ENCODE measurements at places on chromosomes 3 and 15.
A peak's percentile ranks its signal among the peaks of the same experiment; 100 is the strongest.

GRCh38 chr15:101411085-101411484 lies 78.4 kb downstream of the PCSK6 start:
- no peak for DNase-seq

DNA sequence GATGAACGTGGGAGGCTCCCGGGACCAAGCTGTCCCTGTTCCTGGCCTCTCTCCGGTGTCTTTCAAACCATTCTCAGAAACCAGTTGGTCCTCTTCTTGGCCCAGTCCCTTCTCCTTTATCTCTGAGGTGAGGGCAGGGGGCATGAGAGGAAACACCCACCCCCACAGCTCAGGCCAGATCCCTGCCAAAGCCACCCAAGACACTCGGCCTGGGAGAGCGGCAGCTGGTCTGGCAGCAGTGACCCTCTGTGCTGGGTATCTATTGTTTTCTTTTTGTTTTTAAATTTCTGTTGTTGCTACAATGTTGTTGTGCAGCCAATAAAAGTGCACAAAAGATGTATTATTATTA lies 27.3 kb downstream of the ACSBG1 start:
- no peak for DNase-seq

DNA sequence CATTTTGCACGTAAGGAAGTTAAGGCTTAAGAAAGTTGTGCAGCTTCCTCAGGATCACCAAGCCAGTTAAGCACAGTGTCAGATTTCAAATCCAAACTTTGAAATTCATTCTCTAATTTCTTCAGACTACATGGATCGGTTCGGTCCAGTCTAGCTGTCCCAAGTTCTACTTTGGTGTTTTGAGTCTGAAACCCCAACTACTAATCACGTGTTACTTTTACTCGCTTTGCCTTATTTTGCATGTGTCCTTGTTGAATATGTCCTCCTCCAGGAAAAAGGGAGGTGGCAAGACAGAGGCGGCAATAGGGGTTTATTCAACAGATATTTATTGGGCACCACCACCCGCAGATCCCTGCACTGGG lies 522 bp upstream of the GXYLT2 start:
- no peak for DNase-seq

DNA sequence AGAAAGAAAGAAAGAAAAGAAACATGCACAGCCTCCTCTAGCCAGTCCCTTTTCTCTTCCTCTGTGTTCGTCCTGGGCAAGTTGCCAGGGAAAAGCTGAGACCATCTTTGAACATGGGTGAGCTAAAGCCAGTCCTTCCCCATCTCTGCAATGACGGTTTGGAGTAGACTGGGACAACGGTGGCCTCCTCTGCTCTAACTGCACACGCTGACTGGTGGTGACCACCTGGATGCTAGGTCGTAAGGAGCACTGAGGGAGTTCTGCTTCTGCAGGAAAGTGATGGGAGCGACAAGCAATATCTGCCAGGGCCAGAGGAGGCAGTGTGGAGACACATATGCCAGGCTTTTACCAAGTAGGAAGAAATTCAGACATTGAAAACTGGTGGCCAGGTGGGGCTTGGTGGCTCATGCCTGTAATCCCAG lies 111.7 kb downstream of the NUP210 start:
- no peak for DNase-seq

GRCh38 chr3:41338276-41338675 lies 139.0 kb downstream of the CTNNB1 start:
- DNase-seq = no peak

DNA sequence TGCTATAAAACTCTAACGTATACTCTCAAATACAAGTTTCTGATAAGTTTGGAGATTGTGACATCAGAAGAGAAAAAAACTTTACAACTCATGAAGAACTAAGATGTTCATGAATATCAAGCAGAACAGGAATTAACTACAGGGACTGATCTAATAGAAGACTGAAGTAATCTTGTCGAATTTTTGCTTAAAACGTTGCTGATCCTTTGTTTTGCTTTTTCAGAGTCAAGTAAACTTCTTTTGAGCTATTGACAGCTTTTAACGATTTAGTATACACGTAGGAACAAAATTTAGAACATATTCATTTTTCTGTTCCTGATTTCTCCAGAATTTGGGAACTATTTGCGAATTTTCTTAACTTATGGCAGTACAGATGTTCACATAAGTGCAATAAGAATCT lies 610.2 kb downstream of the SI start:
- DNase-seq = no peak

DNA sequence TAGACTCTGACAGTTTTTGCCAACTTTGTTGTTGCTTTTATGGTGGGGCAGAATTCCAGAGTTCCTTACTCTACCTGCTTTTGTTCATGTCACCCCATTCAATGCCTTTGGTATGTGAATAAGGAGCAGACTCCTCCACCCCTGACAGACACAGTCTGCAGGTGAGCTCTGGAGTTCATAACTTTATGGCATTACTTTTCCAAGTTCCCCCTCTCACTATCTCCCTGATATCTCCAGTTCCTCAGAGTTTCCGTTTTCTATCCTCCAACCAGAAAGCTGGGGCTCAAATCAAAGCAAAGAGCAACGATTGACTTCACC lies 23.1 kb upstream of the MTMR10 start:
- no peak for DNase-seq

DNA sequence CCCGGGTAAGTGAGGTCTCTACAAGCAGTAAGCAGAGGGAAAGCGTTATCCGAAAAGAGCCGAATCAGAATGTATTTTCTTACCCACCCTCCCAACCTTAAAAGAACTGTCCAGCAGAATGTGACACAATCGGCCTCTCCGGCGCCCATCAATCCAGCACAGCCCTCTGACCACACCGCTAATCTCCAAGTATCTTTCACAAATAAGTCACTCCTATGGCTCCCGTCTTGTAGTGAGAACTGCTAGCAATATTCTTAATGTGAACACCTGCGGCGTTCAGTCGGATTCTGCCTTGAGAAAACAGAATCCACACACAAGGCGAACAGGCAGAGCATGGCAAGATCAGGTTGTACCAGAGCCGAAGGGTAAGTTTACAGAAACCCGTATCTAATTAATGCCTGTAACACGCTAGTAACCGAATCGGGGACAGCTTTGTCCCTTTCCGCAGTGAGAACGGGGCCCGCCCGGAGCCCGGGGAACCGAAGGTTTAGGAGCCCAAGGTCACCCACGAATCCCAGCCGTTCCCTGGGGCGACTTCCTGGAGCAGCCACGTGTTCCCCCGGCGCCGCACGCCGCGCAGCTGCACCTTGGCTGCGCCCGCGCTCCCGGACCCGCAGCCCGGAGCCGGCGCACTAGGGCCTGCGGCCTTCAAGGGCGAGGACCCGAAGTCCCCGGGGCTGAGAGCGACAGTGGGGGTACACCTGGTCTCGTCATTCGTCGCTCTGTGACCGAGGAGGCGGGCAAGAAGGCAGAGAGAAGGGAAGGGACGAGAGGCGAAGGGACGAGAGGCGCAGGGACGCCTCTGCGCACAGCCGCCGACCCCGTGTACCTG lies 672 bp downstream of the TFRC start:
- peak; percentile 52 for DNase-seq

- no peak for DNase-seq
Measured at GRCh38 chr3:198096015-198096414, 136.0 kb downstream of the LMLN start.

DNA sequence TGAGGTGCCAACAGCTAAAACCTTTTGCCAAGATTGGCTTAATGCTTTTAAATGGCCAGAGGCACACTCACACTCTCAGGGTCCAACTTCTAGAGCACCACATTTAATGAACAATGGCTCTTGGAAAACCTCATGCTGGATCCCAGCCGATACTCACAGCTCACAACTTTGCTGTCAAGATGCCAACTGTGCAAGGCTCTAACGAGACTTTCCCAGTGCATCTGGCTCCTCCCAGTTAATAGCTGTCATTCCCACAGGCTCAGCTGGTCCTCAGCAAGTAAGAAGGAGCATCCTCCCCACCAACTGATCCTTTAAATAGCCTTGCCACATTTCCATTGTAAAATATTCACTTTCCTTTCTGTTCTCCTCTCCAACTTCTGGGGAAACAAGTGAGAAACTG lies 20.3 kb upstream of the FRMD4B start:
- no peak for DNase-seq

GRCh38 chr15:30008156-30008555 lies 74.6 kb upstream of the GOLGA8J start:
- DNase-seq = no peak

- DNase-seq = no peak
Measured at GRCh38 chr3:29324180-29324651, 43.3 kb downstream of the RBMS3 start.

DNA sequence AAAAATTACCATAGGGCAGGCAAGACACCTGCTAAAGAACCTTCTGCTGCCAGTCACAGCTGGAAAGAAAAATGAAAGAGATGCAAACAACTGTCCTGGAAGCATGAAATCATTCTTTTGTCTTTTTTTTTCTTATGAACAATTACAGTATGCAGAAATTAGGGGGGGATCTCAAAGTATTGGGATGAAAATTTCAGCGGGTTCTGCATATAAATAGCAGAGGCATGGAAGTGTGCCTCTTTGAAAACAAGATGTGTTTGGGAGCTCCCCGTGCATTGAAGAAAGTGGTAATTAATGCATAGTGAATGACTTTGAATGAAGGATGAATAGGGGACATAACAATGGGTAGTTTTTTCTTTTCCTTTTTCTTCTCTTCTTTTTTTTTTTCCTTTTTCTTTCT lies 431.2 kb downstream of the SOX2 start:
- no peak for DNase-seq

DNA sequence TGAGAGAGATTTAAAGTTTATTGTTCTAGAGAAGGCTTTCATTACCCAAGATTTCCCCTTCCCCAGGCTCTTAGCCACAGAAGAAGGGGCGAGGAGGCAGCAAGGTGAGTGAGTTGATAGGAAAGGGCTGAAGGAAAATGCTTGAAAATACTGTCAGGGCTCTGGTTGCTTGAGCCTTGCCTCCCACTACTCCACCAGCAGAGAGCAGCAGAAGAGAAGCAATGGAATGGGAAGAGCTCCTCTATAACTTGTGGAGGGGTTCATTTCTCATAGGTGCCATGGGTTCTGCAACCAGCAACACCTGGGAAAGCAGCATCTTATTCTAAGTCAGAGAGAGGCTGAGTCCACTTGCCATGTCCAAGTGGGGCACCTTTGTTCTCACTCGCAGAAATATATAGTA lies 184.0 kb upstream of the CNTN6 start:
- no peak for DNase-seq

DNA sequence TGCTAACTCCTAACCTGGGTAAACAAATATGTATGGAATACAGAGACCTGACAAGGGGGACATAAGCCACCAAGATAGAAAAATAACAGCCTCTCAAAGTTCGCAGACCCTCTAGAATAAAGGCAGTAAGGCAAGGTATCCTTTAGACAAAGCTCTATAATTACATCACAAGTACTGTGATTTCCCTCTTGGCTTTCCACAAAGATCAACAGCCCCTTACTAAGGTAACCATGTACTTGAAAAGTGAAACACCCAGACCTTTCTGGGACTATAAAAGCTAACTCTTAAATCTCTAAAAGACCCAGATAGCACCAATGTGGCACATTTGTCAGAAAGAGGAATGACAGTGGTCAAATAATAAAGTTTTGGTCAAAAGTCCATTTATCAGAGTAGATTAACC lies 51.9 kb downstream of the TBL1XR1 start:
- DNase-seq = no peak

GRCh38 chr3:67389176-67389575 lies 265.2 kb downstream of the SUCLG2 start:
- DNase-seq = peak; percentile 51

GRCh38 chr3:16382845-16383244 lies 117.8 kb downstream of the OXNAD1 start:
- DNase-seq = no peak

DNA sequence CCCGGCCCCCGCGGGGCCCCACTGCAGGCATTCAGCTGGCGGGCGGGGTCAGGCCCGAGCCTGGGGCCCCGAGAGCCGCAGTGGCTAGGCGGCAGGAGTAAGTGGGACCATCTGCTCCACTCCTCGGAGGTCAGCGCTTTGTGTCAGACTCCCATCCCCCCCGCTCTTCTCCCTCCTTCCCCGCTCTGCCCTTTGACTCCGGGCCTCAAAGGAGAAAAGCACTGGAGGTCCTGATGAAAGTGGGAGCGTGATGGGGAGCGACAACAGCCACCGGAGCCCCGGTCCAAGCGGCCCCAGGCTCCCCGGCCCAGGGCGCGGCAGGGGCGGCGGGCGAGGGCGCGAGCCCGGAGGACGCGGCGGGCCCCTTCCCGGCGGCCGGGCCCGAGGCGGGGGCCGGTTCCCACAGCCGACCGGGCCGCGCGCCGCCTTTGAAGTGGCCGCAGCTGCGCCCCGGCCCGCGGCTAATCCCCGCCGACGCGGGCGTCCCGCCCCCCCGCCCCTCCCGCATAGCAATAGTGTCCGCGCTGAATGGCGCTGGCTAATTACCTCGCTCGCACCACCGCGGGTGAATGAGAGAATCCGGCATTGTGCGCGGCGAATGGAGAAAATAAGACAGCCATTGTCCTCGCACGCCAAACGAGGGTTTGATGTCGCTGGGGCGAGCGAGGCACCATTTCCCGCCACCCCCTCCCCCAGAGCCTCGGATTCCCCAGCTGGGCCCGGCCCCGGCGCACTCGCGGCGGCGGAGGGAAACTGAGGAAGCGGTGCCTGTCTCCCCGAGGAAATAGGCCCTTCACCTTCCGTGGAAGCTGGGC lies 22.4 kb downstream of the IGDCC3 start:
- DNase-seq = no peak

- no peak for DNase-seq
Measured at GRCh38 chr3:177589911-177590381, 392.7 kb upstream of the TBL1XR1 start.

- DNase-seq = no peak
Measured at GRCh38 chr3:144511346-144511745, 539.7 kb downstream of the DIPK2A start.

- DNase-seq = no peak
Measured at GRCh38 chr3:187051724-187052366, 87.5 kb downstream of the RPL39L start.

- no peak for DNase-seq
Measured at GRCh38 chr3:50278880-50279224, at the start of gene LSMEM2. Gene LSMEM2, plus strand, starts transcription at chr3:50279087. Its CDS starts 27 bp downstream, at chr3:50279114.

DNA sequence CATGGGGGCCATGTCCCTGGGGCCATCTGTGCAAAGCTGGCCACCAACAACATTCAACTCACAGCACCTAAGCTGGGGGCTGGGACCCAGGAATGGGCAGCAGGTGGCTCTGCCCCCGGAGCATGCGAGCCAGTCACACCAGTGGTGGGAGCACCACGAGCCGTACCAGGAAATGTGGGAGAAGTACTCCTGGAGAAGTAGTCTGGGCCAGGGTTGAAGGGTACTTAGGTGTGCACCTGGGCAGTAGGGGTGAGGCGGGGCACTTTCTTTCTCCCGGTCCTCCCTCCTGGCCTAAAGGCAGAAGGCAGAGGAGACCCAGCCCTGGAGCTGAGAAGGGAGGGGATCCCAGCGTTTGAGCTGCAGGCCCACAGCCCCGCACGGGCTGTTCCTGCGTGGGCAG lies 94.2 kb downstream of the PLXNA1 start:
- no peak for DNase-seq

All from HL-60 (cell line).